ENCODE measurements at places on chromosomes 12 and 14. TPM values are rescaled to one million over a fixed set of nuclear protein-coding genes. Genes with fewer than 3 reads are reported as not detected.

The KRT79 gene
- total RNA-seq: not detected

The RBP5 gene
- total RNA-seq: 1.2 TPM

The KLRC3 gene
- total RNA-seq: not detected

The DNAI7 gene
- not detected for total RNA-seq

The MYO1H gene
- total RNA-seq: not detected

The HHIPL1 gene
- not detected for total RNA-seq

The PPP1R1A gene
- total RNA-seq: not detected

The KLRK1 gene
- 0.75 TPM for total RNA-seq

The SPIC gene
- not detected for total RNA-seq

The DAO gene
- not detected for total RNA-seq

The RTL1 gene
- not detected for total RNA-seq

The CCNT1 gene
- total RNA-seq: 71.9 TPM

The GYS2 gene
- 0.07 TPM for total RNA-seq

The FAM186B gene
- total RNA-seq: 0.37 TPM

The NFE2 gene
- total RNA-seq: not detected

The TIGAR gene
- 9.5 TPM for total RNA-seq

The GLT1D1 gene
- 3.2 TPM for total RNA-seq

The DDHD1 gene
- total RNA-seq: 53.7 TPM

The LGR5 gene
- total RNA-seq: not detected

The NUAK1 gene
- 0.02 TPM for total RNA-seq

The CFAP54 gene
- total RNA-seq: 0.14 TPM

The CCDC175 gene
- not detected for total RNA-seq

The CCER1 gene
- not detected for total RNA-seq

The OTX2 gene
- not detected for total RNA-seq

The DCAF5 gene
- total RNA-seq: 30.4 TPM

The CAPZA3 gene
- total RNA-seq: not detected

The DCAF4 gene
- total RNA-seq: 17.6 TPM

The KRT1 gene
- 3.0 TPM for total RNA-seq

The SPTSSA gene
- 23.2 TPM for total RNA-seq

The PMCH gene
- total RNA-seq: 210 TPM

The GPR65 gene
- total RNA-seq: 11.6 TPM

The STON2 gene
- not detected for total RNA-seq

The CLBA1 gene
- total RNA-seq: 1.4 TPM

The ADAMTS20 gene
- not detected for total RNA-seq

The CLEC2B gene
- total RNA-seq: 5.0 TPM

The TEX52 gene
- total RNA-seq: not detected

The PDE3A gene
- total RNA-seq: 0.07 TPM

The PDE6H gene
- total RNA-seq: not detected

The MMP17 gene
- total RNA-seq: 0.25 TPM

The LMNTD1 gene
- total RNA-seq: not detected

The CDK17 gene
- 37.6 TPM for total RNA-seq

The POTEM gene
- total RNA-seq: not detected

The TAS2R7 gene
- total RNA-seq: not detected

The CARMIL3 gene
- 1.7 TPM for total RNA-seq

The PRKD1 gene
- total RNA-seq: not detected

The AMHR2 gene
- not detected for total RNA-seq

The DEPDC4 gene
- 1.8 TPM for total RNA-seq

The ZNF891 gene
- 2.0 TPM for total RNA-seq

The FITM1 gene
- 1.0 TPM for total RNA-seq

The CNTN1 gene
- not detected for total RNA-seq
